ENCODE measurements at places on chromosomes 11 and 22.

GRCh38 chr11:93729129-93729616 is 12.1 kb downstream of the TAF1D start:
- no peak for DNase-seq

DNA sequence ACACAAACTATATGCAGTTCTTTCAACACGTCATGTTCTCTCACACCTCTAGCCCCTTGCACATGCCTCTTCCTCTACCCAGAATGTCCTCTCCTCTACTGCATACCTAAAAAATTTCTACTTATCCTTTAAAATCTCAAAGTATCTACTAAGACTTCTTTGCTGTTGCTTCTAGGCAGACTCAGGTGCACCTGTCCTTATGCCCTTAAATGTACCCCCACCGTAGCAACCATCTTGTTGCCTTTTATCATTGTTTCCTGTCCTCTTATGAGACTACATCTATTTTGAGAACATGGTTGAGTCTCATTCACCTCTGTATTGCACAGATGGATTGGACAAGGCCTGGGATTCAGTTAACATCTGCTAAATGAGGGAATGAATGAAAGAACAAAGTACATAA is 134.1 kb downstream of the SERGEF start:
- DNase-seq = no peak

DNA sequence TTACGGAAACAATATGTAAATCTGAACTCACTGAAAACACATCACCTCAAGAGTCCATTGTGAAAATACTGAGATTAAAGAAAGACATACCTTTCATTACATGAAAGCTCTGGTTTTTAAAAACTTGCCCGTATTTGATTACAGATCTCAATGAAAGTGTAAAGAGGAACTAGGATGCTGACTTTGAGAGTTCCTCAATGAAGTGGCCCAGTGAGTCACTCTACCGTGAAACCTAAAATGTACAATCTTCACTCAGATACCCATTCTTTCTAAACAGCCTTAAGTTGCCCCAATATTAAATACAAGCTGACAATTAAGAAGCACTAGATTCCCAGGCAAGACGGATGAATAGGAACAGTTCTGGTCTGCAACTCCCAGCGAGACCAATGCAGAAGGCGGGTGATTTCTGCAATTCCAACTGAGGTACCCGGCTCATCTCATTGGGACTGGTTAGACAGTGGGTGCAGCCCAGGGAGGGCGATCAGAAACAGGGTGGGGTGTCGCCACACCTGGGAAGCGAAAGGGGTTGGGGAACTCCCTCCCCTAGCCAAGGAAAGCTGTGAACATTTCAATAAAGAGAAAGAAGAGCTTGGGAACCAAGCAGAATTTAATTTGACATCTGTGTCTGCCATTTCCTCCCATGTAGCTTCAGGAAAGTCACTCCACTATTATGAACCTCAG is 33.8 kb upstream of the OR9G4 start:
- no peak for DNase-seq

- no peak for DNase-seq
Measured at GRCh38 chr22:19177164-19178064, 1.1 kb downstream of the SLC25A1 start.

GRCh38 chr11:11622340-11622706 is 518 bp upstream of the GALNT18 start:
- no peak for DNase-seq
